ENCODE measurements at places on chromosomes 5 and 9.

GRCh38 chr5:178419196-178419595 is 171.0 kb downstream of the COL23A1 start:
- no peak for DNase-seq

- DNase-seq, result no peak
Observed at GRCh38 chr5:17355586-17356346, 138.3 kb downstream of the BASP1 start.

DNA sequence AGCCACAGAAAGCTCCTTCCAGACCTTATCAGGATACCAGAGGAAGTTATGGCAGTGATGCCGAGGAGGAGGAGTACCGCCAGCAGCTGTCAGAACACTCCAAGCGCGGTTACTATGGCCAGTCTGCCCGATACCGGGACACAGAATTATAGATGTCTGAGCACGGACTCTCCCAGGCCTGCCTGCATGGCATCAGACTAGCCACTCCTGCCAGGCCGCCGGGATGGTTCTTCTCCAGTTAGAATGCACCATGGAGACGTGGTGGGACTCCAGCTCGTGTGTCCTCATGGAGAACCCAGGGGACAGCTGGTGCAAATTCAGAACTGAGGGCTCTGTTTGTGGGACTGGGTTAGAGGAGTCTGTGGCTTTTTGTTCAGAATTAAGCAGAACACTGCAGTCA is 70.8 kb upstream of the ENTREP1 start:
- DNase-seq, result no peak

DNA sequence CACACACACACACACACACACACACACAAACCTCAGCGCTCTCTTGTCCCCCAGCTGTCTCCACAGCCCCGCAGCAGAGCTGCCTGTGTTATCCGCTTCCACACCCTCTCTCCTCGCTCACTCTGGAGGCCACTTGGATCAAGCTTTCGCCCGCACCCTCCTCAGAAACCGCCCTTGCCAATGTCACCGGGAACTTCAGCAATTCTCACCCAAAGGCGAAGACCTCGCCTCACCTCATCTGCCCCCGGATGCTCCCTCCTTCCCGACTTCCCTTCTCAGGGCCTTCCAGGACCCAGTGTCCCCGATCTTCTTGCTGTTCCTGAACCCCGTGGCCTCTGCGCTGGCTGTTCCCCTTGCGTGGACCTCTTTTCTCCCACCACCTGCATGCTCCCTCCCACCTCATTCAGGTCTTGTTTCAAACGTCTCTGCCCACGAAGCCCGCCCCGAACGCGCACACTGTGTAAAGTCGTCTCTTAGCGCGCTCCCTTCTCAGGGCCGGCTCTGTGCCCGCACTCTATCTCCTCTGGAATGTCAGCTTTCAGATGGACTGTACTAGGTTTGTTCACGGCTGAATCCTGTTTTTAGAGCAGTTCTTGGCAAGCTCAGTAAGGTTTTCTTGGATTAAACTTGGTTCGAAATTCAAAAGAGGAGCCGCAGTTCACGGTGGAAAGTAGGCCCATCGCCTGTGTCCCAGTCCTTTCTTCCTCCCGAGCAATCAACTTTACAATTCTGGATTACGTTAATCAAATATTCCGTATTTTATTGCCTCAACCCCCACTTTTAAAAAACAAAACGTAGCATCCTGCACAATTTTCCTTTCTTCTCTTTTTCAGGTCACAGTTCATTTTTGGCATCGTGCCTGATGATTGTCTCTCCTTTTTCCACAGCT is 1.0 kb upstream of the TRIM7 start:
- DNase-seq, result no peak

- no peak for DNase-seq
Observed at GRCh38 chr5:75675783-75676182, 41.5 kb downstream of the POC5 start.

Data from kidney glomerular epithelial cell (primary cell).